ENCODE measurements at places on chromosomes 3 and 15. TPM values are rescaled to one million over a fixed set of nuclear protein-coding genes. Genes with fewer than 3 reads are reported as not detected.

GRCh38 chr15:81189583-81190283 is 6.9 kb upstream of the IL16 start:
- DNase-seq: peak; percentile 88

GRCh38 chr3:99678023-99678422 is 39.6 kb downstream of the COL8A1 start:
- no peak for DNase-seq

The STRC gene
- 0.73 TPM for polyA plus RNA-seq

The ABHD6 gene
- polyA plus RNA-seq: 8.4 TPM

All from right lung (tissue), 10 donors.